ENCODE measurements at places on chromosomes 13 and 19.

DNA sequence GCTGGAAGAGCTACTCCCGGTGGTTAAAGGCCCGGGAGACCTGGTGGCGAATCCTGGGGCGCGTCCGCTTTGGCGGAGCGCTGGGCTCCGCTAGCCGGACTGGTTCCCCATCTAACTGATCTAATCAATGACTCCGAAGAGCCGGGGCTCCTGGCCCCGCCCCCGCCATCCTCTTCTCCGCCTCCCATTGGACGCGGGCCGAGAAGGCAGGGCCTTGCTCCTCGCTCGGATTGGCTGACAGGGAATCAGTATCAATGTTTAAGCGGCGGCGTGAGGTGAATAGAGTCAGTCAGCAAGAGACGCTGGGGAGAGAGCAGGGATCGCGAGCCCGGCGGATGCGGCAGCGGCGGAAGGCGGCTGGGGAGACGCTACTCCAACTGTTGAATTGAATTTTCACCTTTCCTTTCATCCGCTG lies 1.7 kb upstream of the PCDH17 start:
- peak; percentile 86 for DNase-seq

DNA sequence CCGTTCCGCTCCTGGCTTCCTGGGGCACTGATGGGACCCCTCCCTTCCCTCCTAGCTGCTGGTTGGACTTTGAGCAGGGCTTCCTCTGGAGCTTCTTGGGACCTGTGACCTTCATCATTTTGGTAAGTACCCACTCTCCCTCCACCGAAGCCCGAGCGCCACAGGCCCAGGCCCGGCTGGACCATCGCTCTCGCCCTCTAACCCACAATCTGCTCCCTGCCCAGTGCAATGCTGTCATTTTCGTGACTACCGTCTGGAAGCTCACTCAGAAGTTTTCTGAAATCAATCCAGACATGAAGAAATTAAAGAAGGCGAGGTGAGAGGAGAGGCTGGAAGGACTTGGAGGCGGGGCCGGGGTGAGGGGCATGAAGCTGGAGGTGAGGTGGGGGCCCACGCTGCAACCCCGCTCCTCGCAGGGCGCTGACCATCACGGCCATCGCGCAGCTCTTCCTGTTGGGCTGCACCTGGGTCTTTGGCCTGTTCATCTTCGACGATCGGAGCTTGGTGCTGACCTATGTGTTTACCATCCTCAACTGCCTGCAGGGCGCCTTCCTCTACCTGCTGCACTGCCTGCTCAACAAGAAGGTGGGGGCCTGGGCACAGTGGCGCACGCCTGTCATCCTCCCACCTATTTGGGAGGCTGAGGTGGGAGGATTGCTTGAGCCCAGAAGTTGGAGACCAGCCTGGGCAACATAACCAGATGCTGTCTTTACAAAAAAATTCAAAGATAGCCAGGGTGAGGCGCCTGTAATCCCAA lies 12.3 kb downstream of the DDX39A start:
- DNase-seq, result no peak

DNA sequence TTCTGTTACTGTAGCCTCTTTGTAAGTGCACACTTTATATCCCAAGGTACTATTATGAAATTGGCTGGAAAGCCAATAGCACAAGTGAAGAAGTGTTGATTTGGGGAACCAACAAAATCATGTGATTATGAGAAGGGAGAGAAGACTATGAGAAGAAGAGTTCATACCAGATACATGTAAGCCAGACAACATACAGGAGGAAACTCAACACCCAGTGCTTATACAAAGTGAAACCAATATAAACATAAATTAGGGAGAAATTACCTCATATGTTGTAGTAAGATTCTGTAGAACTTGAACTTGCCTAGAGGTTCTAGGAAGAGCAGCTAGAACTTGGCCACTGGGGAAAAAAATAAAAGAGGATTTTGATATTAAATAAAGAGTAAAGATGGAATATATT lies 17.4 kb downstream of the CPB2 start:
- DNase-seq, result no peak

DNA sequence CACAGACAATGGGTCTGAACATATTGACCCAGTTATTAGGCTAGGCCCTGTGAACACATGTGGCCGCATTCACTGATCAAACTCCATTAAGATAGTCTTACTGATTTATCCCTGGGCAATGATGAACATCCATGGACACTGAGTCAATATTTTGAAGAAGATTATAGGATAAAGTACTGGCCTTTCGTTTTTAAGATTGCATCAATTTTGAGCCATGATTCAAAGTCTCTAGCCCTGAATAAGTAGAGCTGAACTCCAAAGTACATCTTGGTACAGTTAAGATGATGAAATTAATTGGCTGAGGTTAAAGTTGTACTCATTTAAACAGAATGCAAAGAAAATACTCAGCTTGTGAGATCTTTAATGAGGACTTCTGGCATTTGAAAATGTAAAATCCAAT lies 1581.9 kb downstream of the EFNB2 start:
- DNase-seq, result no peak

GRCh38 chr19:48474084-48474592 lies 5.0 kb downstream of the CYTH2 start:
- no peak for DNase-seq

- no peak for DNase-seq
These were observed 9.3 kb downstream of the ZNF526 start for GRCh38 chr19:42229301-42229854.

DNA sequence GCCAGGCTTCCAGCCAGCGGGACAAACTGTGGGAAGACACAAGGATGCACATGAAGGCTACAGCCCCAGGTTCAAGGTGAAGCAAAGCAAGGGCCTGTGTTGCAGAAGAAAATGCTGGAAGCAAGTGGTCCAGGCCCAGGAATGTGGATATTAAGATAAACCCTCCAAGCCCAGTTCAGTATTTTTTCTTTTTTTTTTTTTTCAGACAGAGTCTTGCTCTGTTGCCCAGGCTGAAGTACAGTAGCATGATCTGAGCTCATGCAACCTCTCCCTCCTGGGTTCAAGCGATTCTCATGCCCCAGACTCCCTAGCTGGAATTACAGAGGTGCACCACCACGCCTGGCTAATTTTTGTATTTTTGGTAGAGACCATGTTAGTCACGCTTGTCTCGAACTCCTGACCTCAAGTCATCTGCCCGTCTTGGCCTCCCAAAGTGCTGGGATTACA lies 4.4 kb downstream of the PRDX2 start:
- no peak for DNase-seq

DNA sequence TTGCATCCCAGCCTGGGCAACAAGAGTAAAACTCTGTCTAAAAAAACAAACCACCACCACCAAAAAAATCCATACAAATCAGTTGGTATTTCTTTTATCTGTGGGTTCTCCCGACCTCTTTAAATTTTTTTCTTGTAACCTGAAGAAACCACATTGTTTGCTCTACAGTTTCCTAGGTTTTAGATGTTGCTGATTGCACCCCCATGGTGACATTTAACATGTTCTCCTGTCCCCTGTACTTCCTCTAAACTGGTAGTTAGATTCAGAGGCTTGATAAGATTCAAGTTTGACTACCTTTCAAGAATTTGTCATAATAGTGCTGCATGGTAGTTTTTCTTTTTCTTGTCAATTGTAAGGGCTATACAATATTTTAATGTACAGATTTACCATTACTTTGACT lies 24.0 kb downstream of the ALG5 start:
- DNase-seq, result no peak

- DNase-seq, result no peak
These were observed at the start of gene ZIC5 for GRCh38 chr13:99971576-99972189. Gene ZIC5, minus strand, starts transcription at chr13:99971767. Its CDS starts 164 bp downstream, at chr13:99971603.

- no peak for DNase-seq
These were observed 28.6 kb upstream of the SCEL start for GRCh38 chr13:77506874-77507273.

- no peak for DNase-seq
These were observed 186.6 kb upstream of the SLITRK6 start for GRCh38 chr13:85985797-85986196.

DNA sequence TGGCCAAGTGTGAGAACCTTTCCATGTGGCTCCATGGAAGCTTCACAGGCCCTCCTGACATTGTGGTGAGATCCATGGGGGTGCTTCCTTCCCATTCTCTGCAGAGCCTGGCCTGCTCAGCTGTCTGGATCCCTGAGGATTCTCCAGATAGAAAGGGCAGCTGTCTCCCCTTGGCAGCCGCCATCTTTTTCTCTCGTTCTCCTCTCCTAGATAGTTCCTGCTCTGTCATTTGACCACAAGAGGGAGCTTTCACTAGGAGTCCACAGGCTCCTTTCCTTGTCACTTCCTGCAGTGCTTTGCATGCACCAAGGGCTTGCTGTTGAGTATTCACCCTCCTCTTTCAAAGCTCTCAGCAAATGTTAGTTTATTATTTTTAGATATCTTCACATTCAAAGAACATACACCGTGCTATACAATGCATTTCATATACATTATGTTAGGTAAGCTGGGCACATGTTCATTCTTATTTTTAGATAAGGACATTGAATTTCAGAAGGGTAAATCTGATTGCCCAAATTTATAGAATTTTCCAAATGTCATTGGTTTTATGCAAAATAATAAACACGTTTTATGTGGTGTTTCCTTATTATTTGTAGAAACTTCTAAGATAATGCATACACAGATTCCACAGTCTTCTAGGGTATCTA lies 133.2 kb downstream of the FRY start:
- peak; percentile 68 for DNase-seq

DNA sequence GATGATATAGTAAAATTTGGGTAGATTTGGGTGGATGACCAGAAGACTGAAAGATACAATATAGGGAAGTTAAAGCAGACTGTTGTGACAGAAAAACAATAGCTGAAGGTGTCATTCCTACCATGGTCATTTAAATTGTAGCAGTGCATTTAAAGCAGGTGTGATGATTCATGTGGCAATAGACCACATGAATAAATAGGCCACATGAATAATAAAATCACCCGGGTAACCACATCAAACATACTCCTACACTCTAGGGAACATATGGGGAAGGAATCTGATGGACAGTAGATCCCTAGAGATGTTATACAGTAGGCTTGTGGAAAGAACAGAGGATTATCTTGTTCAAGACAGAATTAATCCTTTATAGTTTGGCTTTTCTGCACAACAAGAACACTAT lies 392.6 kb downstream of the SLITRK5 start:
- DNase-seq, result no peak

DNA sequence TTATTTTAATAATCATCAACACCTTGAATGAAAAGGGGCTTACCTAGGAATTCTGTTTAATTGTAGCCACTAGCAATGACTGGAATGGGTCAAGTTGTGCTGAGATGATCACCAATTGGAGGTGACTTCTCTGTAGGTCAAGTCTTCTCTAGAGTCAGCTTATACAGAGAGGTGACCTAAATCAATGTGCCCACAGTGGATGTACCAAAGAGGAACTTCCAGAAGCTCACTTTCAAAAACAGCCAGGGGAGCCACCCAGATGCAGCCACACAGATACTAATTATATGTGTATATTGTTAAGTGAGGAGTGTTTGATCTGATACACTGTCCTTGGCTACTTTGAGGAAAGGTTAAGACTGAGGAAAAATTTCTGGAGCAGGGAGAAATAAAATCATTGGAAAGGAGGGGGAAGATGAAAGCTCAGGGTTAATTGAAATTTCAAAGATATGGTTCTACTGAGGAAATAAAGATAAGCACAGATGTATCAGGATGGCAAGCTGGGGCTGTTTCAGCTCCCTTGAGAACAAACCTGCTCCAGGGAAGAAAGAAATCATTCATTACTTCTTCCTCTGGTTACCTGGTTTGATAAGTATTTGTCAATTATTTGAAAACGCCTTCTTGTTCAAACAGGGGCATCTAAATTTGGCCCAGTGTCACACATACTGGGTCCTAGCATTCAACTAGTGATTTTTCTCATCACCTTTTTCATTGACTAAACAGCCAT lies 5.1 kb downstream of the GPR183 start:
- DNase-seq, result no peak

- no peak for DNase-seq
These were observed 472.7 kb downstream of the DIAPH3 start for GRCh38 chr13:59690857-59691500.

DNA sequence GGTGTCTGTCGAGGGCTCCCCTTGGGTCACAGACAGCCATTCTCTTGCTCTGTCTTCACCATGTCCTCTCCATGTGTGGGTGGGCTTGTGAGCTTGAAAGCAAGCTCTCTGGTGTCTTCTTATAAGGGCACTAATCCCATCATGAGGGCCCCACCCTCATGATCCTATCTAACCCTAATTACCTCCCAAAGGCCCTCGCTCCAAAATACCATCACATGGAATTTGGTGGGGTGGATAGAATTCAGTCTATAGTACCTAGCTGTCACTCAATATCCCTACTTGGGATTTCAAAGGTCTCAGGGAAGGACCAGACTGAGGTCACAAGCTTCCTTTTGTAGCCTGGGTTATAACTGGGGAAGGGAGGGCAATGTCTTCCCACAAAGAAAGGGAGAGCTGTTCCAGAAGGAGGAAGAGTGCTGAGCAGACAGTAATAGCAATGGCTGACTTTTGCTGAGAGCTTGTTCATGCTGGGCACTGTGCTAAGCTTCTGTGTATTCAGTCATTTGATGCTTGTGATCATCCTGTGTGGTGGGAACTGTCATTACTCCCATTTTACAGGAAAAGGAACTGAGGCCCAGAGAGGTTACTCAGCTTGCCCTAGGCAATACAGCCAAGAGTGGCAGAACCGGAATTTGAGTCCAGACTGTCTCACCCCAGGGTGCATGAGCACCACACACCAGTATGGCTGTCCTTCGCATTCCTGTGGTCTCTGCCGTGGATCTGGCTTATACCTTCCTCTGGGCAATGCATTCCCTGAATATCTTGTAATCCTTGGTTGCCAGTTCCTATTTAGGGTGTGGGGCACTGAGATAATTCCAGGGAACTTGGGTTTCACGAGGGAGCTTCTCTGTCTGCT lies 8.2 kb downstream of the FXYD5 start:
- DNase-seq, result no peak

GRCh38 chr19:11767633-11768133 lies 883 bp downstream of the ZNF441 start:
- peak; percentile 41 for DNase-seq

DNA sequence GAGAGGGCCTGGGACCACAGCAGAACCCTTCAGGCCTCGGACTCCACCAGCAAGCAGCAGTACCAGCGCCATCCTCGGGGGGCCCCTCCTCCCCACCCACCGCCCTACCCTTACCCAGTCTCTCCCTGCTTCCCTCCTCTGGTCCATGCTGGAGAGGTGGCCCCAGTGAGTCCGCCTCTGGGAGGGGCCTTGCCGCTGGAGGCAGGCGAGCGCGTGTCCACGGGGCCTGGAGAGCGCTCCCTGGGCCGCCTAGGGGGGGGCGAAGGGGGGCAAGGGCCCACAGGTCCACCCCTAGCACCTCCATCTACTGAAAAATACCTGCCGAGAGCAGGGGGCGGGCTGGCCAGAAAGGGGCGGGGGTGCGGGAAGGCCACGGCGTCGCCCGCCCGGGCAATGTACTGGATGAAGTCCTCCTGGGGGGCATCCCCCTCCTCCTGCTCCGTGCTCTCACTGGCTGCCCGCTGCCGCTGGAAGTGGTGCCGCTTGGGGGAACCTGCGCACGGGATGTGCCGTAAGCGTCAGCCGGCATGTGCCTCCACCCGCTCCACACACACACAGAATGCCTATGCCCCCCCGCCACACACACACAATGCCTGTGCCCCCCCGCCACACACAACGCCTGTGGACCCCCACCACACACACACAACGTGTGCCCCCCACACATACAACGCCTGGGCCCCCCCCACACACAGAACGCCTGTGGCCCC lies 6.9 kb downstream of the CBARP start:
- no peak for DNase-seq
